Femur (tissue), 1 donor: ENCODE measurements at places on chromosomes 6 and 20.

GRCh38 chr6:111586554-111586953 is 19.1 kb downstream of the TRAF3IP2 start:
- no peak for DNase-seq

GRCh38 chr6:146874278-146875018 is 275.7 kb downstream of the ADGB start:
- no peak for DNase-seq

DNA sequence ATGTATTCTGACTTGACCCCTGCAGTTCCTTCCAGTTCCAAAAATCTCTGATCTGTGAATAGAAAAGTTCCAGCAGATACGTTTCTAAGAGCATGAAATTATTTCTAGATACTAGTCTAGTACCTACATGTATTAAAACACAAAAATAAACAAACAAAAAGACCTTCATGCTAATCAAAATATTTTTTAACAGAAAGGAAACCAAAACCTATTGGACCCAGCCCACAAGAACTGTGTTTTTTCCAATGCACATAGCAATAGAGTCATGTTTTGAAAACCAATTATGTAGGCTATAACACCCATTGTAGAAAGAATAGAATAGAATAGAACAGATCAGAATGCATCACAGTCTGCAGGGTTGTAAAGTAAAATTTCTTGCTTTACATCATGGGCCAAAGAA is 158.6 kb upstream of the TNFAIP3 start:
- DNase-seq, result no peak

DNA sequence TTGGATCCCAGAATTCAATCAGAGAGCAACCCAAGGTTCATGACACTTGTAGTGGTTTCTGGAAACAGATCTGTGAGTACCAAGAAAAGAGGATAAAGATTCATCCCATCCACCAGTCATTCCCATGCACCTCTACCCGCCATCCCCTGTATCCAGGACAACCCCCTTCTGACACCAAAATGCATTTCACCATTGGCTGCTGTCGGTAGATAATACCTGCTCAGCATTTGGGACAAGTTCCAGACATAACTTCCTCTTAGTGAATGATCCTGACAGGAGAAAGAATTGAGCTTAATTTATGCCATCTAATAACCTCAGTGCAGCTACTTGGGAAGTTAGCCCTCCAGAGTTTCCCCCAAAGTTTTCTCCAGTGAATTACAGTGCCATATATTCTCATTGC is 329.1 kb downstream of the ZFAND3 start:
- DNase-seq, result no peak

- no peak for DNase-seq
Observed at GRCh38 chr20:46085179-46085851, 4.4 kb downstream of the NCOA5 start.

- DNase-seq, result no peak
Observed at GRCh38 chr6:5248302-5249098, 12.2 kb downstream of the LYRM4 start.

DNA sequence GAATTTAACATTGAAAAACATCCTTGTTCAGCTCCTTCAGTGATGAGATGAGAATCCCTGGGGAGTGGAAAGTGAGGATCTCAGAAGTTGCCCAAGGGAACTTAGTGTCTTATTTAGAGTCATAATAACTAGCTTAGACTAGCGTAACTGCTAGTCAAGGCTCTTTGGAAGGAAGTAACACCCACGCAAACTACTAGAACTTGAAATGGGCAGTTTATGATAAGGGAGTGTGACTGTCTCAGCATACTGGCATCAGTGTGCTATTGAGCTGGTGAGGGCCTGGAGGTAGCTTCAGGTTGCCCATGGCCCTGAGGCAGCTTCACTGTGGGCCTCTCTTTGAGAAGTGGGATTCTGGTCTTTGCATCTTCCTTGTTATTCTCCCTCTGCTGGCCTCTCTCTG is 40.1 kb downstream of the SLX4IP start:
- DNase-seq, result no peak

GRCh38 chr6:13248053-13248452 is 80.3 kb downstream of the TBC1D7 start:
- DNase-seq, result peak; percentile 44

DNA sequence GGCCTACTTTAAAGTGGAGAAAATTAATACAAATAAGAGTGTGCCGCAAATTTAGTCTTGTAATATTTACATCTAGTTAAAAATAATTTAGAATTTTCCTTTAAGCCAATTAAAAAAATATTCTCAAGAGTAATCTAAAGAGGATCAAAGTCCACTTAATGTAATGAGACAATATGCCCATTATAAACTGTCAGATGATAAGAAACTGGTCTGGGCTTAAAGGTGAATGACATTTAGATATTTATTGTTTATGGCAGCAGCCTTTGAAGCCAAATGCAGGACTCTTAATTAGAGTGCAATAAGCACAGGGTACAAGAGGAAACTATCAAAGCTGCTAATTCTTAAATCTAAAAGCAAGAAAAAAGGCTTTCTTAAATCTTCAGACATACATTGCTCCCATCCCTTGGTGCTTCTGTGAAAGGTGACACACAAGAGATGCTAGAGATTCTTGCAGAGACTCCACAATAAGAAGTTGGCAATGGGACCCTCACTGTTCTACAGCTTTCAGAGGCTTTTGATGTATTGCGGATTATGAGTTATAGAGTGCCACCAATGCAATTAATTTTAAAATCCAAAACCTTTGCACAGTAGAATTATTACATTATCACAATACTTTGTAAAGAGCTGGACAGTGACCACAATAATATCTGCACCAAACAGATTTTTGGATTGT is 116.1 kb downstream of the MAN1A1 start:
- no peak for DNase-seq

DNA sequence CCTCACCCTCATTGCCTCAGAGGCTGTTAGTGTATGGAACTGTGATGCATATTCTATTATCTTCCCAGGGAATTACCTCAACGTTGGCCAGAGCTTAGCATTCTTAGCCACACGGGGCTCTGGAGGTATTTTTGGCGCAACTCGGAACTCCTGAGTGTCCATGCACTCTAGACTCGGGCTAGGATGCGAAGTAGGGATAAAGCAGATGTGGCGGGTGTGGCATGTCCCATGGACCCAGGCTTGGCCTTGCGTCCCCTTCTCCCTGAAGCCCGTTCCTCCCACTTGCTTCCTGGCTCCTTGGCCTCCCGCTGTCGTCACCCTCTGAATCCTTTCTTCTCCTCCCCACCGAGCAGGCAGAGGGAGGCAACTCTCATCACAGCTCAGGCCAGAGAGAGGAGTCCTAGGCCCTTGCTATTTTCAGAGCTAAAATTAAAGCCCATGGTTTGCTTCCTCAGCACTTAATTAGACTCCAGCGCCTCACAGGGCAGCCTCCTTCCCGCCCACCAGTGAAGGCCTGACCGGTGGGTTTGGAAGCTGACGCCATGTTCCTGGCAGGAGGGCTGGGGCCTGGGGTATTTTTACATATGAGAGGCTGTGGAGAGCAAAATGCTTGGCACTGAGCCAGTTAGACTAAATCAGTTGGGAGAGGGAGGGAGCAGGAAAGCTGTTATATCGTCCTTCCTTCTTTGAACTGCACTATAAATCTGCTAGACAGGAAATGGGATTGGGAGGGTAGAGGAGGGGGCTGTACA is 138.7 kb downstream of the FOXO3 start:
- DNase-seq, result peak; percentile 88

DNA sequence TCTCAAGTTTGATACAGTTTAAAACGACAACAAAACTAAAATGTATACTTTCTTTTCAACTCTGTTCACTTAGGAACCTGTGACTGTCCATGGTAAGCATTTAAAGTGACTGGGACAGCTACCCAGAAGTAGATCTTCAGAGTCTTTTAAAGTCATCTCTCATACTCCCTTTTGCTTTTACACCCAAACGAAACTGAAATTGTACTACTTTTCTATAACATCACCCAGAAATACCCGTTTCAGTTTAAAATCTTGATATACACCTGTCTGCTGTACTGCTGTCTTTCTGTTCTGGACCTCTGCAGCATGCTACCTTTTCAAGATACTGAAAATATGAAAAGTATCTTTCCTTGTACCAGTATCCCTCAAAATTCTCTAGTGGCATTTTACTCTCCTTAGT is 170.4 kb upstream of the THEMIS start:
- no peak for DNase-seq

DNA sequence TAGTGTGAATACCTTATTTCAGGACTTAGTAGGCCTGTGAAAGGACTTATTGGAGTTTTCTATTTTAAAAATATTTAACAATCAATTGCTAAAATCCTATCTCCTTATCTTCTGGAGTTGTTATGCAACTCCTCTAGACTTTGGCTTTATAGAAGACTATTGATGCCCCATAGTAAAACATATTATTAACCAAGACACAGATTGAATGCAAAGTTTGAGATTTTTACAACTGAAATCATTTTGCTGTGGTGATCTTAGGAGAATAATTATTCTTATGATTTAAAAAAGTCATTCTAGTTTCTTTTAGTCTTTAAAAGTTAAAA is 4.5 kb downstream of the HEY2 start:
- DNase-seq, result no peak

DNA sequence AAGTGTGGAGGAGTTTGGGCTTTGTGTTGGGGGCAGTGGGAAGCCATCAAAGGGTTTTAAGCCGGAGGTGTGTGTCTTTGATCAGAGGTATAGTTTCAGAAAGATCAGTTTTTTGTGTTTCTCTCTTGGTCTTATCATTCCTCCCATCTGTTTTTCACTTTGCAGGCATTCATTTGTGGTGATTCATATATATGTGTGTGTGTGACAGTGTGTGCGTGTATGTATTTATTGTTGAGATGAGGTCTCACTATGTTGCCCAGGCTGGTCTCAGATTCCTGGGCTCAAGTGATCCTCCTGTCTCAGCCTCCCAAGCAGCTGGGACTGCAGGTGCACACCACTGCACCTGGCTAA is 11.1 kb upstream of the SERINC3 start:
- DNase-seq, result no peak

GRCh38 chr6:155352811-155353210 is 38.5 kb upstream of the TFB1M start:
- no peak for DNase-seq

- no peak for DNase-seq
Observed at GRCh38 chr20:32737371-32738223, 5.7 kb downstream of the COMMD7 start.

- DNase-seq, result no peak
Observed at GRCh38 chr20:36607586-36608387, 2.2 kb downstream of the RAB5IF start.

DNA sequence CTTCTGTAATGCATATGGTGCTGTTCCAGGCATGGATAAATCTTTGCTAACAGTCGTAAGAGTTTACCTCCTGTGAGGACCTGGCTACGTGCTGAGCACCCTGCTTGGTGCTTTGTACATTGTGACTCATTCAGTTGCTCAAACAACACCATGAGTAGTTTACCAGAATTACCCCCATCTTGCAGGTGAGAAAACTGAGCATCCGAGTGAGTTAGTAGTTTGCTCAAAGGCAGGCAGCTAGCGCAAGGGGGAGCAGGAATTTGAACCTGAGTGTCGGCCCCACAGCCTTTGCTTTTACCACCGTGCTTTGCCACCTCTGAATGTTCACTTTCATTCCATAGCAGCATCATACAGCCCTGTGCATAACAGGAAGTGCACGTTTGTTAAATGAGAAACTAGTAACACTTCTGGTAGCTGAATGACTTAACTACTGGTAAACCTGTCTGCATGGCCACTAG is 121.9 kb downstream of the MTHFD1L start:
- DNase-seq, result no peak

- DNase-seq, result no peak
Observed at GRCh38 chr6:43295456-43295855, 2.6 kb upstream of the SLC22A7 start.

GRCh38 chr6:127515234-127515793 is 3.8 kb downstream of the MTCL3 start:
- no peak for DNase-seq

- DNase-seq, result peak; percentile 21
Observed at GRCh38 chr6:27091661-27092315, 155.7 kb upstream of the PRSS16 start.

- DNase-seq, result no peak
Observed at GRCh38 chr6:95819939-95820338, 195.8 kb upstream of the FUT9 start.

DNA sequence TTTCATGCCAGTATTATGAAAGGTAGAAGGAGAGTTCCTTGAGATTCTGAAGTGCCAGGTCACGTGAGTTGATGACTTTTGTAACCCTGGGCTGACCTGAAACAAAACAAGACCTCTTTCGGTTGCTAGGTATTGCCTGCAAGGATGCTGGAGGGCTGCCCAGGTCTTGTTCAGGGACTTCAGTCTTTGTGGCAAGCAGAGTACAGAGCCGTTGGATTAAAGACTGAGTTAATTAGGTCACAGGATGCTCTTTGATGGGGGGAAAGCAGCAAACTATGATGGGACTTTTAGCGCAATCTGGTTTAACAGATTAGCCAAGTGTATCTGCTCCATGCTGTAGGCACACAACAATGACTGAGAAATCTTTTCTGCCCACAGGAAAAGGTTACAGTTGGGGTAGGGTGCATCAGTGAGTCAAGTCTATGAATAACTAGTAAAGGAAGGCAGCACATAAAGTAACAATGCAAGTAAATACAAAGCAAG is 12.8 kb upstream of the ELOVL5 start:
- no peak for DNase-seq

- no peak for DNase-seq
Observed at GRCh38 chr6:93341900-93342613, 77.3 kb downstream of the EPHA7 start.

GRCh38 chr20:8518878-8519277 is 386.8 kb downstream of the PLCB1 start:
- DNase-seq, result no peak

DNA sequence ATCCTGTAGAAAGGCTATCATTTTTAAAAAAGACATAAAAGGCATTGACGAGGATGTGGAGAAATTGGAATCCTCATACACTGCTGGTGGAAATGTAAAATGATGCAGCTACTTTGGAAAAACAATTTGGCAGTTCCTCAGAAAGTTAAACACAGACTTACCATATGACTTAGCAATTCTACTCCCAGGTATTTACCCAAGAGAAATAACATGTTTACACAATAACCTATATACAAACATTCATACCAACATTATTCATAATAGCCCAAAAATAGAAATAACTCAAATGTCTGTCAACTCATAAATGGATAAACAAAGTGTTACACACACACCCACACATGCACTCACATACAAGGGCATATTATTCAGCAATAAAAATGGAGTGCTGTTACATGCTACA is 23.4 kb upstream of the CEP85L start:
- no peak for DNase-seq
